ENCODE measurements at places on chromosomes 5 and 9.
A peak's percentile ranks its signal among the peaks of the same experiment; 100 is the strongest.

- no peak for DNase-seq
Observed at GRCh38 chr5:155299386-155300005, 285.9 kb downstream of the KIF4B start.

- DNase-seq = no peak
Observed at GRCh38 chr9:71790296-71790695, 22.0 kb upstream of the CEMIP2 start.

GRCh38 chr9:10050016-10050415 is 562.8 kb downstream of the PTPRD start:
- DNase-seq = peak; percentile 14

GRCh38 chr5:57598756-57599155 is 116.1 kb upstream of the ACTBL2 start:
- DNase-seq = peak; percentile 78

DNA sequence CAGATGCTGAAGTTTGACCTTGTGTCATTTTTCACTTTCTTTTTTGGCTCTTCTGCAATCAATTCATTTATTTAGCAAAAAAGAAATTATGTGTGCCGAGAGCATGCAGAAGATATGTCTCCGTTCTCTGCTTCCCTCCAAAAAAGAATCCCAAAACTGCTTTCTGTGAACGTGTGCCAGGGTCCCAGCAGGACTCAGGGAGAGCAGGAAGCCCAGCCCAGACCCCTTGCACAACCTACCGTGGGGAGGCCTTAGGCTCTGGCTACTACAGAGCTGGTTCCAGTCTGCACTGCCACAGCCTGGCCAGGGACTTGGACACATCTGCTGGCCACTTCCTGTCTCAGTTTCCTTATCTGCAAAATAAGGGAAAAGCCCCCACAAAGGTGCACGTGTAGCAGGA is 2.4 kb downstream of the FGFR4 start:
- peak; percentile 55 for DNase-seq

DNA sequence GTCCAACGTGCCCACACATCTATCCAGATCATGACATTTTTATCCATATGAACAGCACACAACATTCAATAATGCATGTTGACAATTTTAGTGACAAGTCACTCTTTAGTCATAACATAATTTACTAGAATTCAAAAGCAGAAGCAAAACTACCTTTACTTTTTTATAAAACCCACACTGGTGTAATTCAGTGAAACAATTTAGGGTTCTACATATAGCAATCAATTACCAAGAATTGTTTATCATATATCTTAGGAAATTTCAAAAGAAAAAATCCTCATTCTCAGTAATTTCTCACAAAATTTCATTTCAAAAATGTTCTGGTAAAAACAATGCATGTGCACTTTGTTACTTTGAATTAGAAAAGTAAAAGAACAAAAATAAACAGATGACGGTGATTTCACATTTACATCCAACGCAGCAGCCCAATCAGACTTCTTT is 12.6 kb downstream of the AUH start:
- no peak for DNase-seq

DNA sequence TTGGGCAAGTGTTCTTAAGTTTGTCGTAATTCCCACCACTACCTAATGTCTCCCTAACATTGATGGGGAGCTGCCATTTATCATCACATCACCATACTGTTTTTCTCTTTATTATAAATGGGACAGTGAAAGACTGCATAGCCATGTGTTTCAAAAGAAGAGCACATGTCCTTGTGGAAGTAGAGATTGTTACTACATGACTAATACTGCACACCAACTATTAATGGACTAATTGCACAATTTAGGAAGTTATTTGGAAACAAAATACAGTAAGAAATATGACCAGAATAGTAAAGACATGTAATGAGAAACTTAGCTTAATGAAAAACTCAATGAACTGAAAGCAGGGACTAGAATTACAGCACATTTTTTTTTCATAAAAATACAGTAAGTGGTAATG is 12.0 kb upstream of the ELOVL7 start:
- DNase-seq = peak; percentile 75

GRCh38 chr9:84485539-84485938 is 145.0 kb upstream of the SLC28A3 start:
- DNase-seq = no peak

DNA sequence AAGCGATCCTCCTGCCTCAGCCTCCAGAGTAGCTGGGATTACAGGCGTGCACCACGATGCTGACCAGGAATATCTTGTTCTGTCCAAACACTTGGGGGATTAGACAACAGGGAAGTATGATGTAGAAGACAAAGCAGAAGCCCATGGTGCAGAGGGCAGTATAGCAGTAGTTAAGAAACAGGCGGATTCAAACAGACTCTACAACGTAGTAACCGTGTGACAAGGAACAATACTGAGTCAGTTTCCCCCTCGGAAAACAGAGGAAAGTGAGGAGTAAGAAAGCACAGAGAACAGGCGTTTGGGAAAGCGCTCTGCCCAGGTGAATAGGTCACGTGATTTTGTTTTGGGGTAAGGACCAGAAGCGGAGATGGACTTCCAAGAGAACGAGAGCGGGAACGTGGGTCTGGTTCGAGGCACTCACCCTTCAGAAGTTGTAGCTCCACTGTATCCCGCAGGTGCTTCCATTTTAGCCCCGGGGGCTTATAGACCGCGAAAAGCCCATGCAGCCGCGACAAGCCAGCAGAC is 306 bp downstream of the TRUB2 start:
- no peak for DNase-seq

DNA sequence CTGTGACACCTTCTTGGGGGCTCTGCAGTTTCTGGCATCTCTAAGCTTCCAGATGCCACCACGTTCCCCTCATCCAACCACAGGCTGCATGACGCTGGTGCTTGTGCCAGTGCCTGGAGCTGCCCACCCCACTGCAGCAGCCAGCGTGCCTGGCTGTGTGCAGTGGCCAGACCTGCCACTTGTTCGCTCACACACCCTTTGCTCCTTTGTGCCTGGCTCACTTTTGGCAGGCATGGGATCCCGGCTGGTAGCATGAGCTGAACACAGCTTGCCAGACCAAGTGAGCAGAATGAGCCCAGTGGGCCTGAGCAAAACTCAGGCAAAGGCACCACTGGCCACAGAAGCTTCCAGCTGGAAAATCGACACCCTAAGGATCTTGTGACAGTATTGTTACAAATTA is 562.9 kb upstream of the ACO1 start:
- no peak for DNase-seq

- DNase-seq = no peak
Observed at GRCh38 chr9:127166651-127167524, 44.5 kb upstream of the ANGPTL2 start.

- DNase-seq = no peak
Observed at GRCh38 chr5:10661401-10661800, 97.5 kb downstream of the ANKRD33B start.

GRCh38 chr5:6603643-6604042 is 29.2 kb downstream of the NSUN2 start:
- DNase-seq = peak; percentile 33

DNA sequence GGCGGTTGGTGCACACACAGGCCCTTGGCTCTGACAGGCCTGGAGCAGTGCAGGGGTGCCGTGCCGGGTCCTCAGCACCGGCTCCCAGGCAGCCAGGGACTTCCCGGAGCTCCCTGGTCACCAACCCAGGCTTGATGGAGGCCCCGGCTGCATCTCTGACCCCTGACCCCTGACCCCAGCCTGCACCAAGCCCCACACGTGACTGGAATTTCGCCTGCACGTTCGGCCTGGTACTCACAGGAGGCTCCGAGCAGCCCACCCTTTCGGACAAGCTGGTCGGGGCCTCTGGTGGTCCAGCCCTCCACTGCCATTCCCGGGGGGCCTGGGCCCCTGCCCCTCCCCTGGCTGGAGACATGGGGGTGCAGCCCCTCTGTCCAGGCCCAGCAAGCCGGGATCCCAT is 25.4 kb upstream of the UBAC1 start:
- no peak for DNase-seq

DNA sequence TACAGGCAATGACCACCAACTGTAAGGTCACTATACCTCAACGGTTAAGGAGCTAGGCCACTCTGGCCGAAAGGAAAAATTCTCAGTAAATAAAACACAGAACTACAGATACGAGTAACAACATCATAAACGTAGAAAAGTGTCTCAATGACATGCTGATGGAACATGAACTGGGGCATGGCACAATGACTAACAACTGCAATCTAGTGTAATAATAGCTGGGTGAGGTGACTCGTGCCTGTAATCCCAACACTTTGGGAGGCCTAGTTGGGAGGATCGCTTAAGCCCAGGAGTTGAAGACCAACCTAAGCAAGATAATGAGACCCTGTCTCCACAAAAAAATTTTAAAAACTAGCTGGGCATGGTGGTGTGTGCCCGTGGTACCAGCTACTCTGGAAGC is 9.8 kb upstream of the RAPGEF6 start:
- no peak for DNase-seq

DNA sequence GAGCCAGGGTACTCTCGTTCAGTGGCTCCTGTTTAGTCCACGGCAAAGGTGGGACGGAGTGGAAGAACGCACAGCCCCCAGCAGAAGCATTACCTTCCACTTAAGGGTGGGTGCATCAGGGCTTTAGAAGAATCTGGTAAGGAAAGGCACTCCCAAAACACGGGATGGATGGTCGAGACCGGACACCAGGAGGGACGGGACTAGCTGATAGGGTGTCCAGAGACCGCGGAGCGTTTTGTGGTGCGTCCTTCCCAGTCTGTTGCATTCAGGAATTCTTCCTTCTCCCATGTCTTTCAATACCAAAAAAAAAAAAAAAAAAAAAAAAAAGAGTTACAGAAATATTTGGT is 545 bp upstream of the CTSV start:
- peak; percentile 60 for DNase-seq

DNA sequence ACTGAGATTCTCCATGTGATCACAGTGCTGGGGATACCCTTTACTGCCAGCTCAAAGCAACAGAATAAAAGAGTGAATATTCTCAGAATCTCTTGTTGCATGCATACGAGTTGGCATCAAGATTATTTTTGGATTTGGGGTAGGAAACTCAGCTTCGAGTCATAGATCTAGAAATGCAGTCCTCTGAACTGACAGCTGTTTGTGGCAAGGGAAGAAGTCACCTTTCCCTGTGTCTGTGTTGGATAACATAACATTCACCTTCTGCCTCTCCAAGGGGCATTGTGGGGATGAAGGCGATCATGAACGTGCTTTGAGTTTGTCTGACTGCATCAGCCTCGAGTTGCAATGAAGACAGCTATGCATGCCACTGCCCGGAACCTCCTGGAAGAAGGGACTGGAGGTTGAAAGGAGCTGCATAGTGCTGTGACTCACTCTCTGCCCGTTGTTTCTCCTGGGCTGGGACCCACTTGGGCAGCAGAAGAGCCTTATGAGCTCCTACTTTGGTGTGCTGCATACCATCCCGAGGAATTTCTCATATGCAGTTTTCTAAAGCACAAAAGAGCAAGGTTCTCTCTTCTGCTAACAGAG is 231.7 kb downstream of the ARHGAP26 start:
- DNase-seq = peak; percentile 67

DNA sequence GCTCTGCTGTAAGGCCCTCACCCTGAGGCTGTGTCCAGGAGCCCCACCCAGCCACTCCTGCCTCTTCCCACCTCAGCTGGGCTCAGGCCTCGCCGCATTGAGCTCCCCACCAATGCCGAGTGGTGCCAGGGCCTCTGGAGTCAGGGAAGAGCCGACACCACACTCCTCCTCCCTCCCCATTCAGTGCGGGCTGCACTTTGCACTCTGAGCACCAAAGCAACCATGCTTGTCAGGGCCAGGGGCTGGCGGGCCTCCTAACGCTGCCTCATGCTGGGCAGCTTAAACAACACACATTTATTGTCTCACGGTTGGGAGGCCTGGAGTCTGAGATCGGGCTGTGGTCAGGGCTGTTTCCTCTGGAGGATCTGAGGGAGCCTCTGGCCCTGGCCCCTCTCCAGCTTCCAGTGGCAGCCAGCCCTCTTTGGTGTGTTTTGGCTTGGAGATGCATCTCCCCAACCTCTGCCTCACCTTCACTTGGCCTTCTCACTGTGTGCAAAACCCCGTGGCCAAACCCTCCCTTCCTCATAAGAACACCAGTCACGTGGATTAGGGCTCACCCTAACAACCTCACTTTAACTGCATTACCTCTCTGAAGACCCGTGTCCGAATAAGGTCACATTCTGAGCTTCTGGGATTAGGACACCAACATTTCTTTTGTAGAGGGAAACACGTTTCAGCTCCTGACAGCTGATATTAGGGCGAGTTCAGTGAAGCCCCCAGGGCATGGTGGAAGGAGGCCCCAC is 157.8 kb downstream of the MED10 start:
- peak; percentile 49 for DNase-seq

GRCh38 chr5:59789894-59790293 is 103.6 kb downstream of the PDE4D start:
- DNase-seq = no peak
